Stimulated activated naive CD4-positive, alpha-beta T cell treated with Interleukin-2 at 50 U/mL for 16 hours (primary cell): ENCODE measurements at places on chromosomes 2 and 18.

DNA sequence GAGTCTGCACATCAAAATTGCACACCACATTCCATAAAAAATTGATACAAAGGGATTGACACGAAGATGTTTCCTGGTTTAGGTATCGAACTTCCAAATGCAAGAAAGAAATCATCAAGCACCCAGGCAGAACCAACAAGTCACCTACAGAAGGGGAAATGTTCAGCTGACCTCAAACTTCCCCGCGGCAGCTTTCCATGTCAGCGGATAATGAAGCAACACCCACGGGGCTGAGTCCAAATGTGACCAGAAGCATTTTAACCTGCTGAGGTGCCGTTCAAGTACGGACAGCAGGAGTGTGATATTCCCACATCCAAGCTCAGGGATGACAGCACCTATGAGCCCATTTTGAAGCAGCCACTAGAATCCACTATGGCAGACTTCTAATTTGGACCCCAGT, 124.9 kb downstream of the GALNT14 start:
- no peak for DNase-seq

- no peak for DNase-seq
Observed at GRCh38 chr2:73906847-73907505, 14.2 kb downstream of the ACTG2 start.

- no peak for DNase-seq
Observed at GRCh38 chr2:224847381-224847780, 131.2 kb upstream of the CCDC195 start.

GRCh38 chr2:71226096-71226964, 573 bp downstream of the PAIP2B start:
- peak; percentile 12 for DNase-seq

DNA sequence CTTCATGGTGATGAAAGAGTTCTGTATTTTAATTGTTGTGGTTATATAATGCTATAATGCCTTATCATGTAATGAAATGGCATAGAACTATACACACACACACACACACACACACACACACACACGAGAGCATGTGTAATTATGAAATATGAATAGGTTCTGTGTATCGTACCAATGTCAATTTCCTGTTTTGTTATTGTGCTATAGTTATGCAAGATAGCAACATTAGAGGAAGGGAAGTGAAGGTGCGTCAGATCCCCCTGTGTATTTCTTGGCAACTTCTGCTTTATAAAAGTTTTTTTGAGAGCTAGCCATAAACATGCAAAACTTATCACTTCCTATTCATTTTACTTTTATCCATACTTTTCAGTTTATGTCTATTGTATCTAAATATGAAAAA, 60.7 kb upstream of the ARHGAP15 start:
- no peak for DNase-seq

GRCh38 chr2:147688242-147688641, 156.6 kb upstream of the ACVR2A start:
- no peak for DNase-seq

- DNase-seq: no peak
Observed at GRCh38 chr2:20796374-20796791, 26.5 kb downstream of the LDAH start.

GRCh38 chr2:135984199-135985017, 1.0 kb downstream of the DARS1 start:
- no peak for DNase-seq

DNA sequence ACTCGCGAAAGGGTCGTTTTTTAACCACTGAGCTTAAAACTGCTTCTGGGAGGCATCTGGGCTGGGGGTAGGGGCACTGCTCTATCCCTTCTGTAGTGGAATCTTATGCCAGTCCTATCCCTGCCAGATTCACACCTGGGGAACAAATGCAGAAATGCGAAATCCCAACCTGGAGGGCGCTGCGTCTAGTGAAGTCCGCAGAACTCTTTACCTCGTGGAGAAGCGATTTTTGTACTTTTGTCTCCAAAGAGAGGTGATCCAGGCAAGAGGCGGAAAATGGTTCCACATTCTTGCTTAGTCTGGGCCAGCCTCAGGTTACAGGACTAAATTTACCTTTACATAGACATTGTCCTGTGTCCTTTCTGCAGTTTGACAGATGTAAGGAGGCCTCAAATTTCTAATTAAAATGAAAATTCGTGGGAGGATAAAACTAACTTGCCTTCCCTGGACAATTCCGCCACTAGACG, 10.4 kb downstream of the TBR1 start:
- DNase-seq: no peak

GRCh38 chr2:191789796-191790195, 57.1 kb downstream of the CAVIN2 start:
- DNase-seq: no peak

GRCh38 chr2:26128176-26128575, 44.7 kb upstream of the GAREM2 start:
- DNase-seq: no peak

- DNase-seq: no peak
Observed at GRCh38 chr2:97844311-97844859, 131.0 kb downstream of the ZAP70 start.

GRCh38 chr2:186771395-186771794, 77.5 kb downstream of the FAM171B start:
- no peak for DNase-seq

DNA sequence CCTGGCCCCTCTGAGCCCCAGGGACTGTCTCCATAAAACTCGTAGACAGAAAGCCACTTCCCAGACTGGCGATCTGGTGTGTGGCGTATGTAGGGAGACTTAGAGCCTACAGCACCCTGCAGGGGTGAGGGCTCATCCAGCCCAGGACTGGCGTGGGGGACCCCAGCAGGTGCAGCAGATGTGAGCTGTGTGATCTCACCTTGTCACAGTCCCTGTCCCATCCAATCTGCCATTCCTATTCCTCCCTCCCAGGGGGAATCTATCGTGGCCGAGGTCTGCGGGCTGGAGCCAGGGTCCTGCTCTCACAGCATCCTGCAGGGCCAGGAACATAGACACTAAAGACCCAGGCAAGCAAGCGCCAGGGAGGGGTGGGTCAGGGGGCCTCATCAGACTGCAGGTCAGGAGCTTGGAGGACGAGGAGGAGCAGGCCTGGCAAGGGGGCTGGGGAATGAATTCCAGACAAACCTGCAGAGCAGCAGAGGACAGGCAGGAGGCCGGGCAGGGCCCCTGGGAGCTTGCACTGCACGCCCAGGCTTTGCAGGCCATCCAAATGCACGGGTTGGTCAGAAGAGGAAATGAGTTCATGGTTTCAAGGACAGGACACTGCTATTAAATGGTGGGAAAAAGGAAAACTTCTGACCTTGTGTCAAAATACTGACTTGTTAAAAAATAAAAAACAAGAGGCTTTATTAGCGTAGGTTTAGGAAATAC, 32.5 kb downstream of the HS6ST1 start:
- DNase-seq: no peak

DNA sequence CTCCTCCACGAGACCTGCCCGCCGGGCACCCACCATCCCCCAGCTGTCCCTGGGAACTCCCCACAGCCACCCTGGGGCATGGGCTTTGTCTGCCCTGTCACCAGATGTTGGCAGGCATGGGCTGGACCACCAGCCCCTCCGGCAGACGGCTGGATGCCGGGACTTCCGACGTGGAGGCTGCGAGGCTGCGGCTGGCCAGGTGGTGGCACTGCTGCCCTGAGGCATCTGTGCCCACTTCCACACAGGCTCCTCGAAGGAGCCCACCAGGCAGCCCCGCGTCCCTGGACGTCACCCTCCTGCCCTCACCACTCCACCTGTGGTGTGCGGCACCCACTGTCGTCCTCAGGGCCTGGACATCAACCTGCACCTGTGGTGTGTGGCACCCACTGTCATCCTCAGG, 319.9 kb upstream of the SALL3 start:
- no peak for DNase-seq

DNA sequence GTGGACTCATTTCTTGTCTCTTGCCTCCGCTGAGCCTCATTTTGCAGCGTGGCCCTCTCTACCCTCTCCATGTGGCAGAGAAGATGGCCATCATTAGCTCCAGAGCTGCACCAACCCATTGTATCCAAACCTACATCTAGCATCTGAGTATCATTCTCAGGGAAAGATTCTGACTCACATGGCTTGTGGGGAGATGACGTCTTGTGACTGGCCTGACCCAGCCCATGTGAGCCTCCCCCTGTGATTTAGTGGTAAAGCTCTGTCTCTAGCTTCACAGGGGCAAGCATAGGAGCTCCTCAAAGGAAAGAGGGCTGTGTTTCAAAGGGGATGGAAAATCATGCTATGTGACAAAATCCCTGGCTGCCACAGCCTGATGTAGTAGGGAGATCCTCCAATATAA, 87.4 kb upstream of the RBMS1 start:
- no peak for DNase-seq

DNA sequence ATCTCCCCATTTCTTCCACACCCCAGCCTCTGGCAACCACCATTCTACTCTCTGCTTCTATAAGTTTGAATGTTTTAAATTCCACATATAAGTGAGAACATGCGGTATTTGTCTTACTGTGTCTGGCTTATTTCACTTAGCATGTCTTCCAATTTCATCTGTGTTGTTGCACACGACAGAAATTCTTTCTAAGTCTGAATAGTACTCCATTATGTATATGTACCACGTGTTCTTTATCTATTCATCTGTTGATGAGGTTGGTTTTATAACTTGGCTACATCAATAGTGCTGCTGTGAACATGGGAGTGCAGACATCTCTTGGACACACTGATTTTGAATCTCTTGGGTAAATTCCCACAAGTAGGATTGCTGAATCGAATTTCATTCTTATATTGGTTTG, 31.8 kb upstream of the MTX2 start:
- no peak for DNase-seq

GRCh38 chr2:25115902-25116301, 52.5 kb downstream of the POMC start:
- no peak for DNase-seq

DNA sequence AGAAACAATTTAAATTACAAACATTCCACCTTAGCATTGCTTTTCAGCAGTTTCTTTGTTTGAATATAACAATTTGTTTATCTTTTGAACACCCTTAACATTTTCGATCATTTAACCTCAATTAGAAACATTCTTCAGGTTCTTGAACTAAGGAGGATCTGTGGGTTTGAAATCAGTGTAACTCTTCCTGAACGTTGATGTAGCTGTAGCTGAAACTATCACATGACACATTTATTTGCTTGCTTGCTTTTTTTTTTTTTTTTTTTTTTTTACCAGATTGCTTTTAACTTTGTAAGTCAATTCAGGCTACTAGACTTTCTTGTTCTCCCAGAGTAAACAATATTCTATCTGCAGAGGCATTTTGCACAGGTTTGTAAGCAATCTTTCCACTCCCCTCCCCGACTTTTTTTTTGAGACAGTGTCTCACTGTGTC, 47.6 kb downstream of the GPD2 start:
- no peak for DNase-seq

DNA sequence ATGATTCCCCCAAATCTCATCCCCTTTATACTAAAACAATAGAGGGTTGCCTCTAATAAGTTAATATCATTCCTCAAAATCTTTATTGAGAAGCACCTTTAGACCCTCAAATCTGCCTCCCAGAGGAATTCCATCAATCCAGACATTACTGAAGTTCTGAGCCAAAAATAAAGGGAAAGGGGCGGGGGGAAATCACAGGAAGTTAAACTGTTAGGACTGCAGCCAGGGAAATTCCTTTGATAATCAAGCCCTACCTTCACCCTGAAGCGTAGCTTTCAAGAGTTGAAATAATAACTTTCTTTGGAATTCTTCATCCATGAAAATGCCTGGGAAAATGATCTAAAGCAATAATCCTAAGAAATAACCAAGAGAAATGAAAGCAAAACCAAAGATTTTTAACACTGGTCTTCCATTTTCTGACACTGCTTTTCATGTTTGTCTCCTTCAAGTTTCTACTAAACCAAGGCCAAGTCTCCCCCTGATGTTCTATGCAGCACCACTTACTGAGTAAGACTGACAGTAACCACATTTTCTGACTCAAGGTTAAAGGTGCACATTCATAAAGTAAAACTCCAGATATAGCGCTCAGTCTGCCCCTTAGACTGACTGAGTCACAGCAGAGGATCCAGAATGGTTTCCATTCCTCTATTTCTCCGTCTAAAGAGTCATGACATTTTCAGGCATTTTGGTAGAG, 78.2 kb downstream of the TCF4 start:
- no peak for DNase-seq

GRCh38 chr2:21055879-21056790, 12.3 kb upstream of the APOB start:
- DNase-seq: no peak

GRCh38 chr2:59288771-59289170, 1047.6 kb upstream of the FANCL start:
- DNase-seq: no peak

DNA sequence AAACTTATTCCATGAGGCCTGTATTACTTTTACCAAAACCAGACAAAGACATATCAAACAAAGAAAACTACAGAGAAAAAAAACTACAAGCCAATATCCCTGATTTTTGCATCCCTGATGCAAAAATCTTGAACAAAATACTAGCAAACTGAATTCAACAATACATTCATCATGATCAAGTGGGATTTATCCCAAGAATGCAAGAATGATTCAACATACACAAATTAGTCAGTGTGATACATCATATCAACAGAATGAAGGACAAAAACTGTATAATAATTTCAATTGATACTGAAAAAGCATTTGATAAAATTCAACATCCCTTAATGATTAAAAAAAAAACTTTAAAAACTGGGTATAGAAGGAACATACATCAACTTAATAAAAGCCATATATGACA, 106.8 kb downstream of the SLC39A10 start:
- DNase-seq: no peak

GRCh38 chr2:25388491-25388890, 46.8 kb upstream of the DNMT3A start:
- DNase-seq: no peak

DNA sequence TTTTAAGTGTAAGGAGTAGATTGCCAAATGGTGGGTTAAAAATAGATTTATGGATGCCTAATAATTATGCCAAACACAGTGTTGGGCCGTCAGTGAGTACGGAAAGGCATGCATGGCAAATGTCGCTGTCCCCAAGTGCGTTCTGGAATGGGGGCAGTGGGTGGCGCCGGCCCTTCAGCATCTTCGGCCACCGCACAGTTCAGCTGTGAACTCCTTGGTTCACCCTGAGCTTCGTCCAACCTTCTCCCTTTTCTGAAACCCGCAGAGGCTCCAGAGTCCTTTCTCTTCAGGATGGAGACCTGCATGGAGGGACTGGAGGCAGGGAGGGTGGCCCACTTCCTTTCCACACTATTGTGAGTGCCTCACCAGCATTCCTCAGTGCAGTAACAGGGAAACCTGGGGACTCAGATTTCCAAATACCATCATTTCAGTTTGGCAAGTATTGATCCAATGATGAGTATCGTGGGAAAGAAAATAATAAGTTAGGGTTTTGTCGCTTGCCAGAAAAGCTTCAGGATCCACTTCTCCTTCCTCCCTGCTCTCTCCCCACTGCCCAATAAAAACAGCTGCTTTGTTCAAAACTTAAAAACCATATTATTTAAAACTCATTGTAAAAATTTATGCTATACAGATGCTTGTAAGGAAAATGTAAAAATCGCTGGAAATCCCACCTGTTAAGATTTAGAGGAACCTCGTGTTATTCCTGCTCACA, 74.6 kb upstream of the TXNDC2 start:
- DNase-seq: no peak

DNA sequence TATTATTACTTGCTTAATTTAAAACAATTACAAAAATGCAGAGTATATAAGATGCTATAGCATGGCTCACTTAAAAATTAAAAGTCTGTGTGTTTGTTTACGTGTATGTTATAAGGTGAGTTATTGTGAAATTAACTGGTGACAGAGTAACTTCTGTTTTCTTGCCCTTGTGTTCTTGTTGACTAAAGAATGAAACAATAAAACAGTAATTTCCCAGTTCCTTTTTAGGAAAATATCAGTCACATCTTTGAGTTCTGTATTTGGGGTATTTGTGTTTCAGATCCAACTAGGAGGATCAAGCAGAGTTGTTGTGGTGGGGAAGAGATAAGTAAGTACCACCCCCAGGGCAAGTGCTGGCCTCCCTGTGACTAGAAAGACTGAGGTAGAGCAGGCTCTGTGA, 143.6 kb downstream of the CCDC148 start:
- DNase-seq: no peak
